ENCODE measurements at places on chromosomes 6 and 20.
A peak's percentile ranks its signal among the peaks of the same experiment; 100 is the strongest.

DNA sequence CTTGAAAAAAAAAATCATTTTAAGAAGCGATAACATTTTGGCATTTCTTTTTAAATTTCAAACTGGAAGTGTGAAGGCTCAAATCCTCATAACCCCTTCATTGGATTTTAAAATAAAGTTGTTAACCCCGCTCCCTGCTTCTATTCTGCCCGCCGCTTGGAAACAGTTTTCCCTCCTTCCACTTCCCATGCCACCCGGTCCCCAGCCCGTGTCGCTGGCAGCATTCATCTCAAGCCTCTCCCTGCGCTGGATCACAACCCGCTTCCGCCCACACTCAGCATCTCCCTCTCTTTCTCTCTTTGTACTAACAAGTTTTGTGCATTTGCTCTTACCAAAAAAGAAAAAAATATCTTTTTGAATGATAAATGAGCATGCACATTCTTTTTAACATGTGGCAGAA lies 15.4 kb upstream of the PDE10A start:
- DNase-seq = no peak

GRCh38 chr6:104183816-104184435 lies 675.8 kb downstream of the HACE1 start:
- DNase-seq = no peak

DNA sequence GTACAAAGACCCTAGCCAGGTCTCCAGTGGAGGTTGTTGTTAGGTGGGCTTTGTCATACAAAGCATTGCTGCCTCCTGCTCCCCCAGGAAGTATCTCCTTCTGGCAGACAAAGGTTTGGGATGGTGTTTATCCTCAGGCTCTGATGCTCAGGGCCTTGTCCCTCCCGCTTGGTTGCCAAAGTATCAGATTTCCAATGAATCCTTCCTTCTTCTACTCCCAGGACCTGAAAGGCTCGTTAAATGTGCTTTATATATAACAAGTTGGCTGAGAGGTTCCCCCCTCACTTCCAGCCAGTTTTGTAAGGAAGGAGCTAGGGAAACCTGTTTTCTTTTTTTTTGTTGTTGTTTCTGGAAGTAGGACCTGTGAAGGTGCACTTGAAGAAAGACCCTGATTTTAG lies 14.4 kb downstream of the PTK7 start:
- DNase-seq = no peak

- DNase-seq = no peak
Observed at GRCh38 chr6:125188037-125188436, 34.5 kb downstream of the TPD52L1 start.

DNA sequence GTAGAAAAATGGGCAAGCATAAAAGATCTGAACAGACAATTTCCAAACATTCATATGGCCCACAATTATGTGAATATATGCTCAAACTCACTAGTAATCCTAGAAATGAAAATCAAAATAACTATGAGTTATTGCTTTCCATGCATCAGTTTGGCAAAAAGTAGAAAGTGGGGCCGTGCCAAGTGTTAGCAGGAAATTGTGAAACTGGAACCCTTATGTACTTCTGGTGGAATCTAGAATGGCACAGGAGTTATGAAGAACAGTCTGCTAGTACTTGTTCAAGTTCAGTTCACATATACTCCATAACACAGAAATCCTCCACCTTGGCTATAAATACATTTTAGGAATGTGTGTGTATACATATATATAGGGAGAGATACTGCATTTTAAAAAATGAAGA lies 89.8 kb downstream of the EYA2 start:
- no peak for DNase-seq

GRCh38 chr20:3739054-3739925 lies 6.8 kb downstream of the HSPA12B start:
- DNase-seq = no peak

- DNase-seq = no peak
Observed at GRCh38 chr20:45963059-45964005, 8.7 kb downstream of the ZNF335 start.

DNA sequence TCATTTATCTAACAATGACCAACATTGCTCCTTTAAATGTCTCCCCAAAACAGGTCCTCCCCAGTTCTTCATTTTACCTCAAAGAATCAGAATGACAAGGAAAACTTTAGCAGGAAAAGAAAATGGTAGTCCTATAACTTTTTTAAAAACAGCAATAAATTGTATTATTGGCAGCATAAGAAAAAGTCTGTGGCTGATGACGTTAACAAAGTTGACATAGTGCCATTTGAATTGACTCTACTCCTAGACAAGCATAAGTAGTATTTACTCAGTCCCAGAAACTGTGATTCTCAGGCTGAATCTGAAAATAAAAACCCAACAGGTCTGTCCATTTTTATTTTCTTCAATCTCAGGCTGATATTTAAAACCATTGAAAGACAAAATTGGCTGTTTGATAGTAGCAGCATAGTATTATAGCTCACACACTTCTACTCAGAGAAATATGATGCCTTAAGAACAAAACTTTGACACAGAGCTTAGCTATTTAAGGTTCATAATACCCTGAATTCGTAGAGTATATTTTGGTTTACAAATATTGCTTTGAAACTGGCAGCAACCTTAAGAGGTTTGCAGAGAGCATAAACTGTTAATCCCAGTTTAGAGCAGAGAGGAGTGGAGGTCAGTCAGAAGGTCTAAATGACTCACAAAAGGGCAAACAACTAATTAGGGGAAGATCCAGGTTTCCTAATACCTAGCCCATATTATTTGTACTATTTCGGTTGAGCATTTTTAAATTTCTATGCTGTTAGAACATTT lies 35.0 kb upstream of the TENT5A start:
- no peak for DNase-seq

DNA sequence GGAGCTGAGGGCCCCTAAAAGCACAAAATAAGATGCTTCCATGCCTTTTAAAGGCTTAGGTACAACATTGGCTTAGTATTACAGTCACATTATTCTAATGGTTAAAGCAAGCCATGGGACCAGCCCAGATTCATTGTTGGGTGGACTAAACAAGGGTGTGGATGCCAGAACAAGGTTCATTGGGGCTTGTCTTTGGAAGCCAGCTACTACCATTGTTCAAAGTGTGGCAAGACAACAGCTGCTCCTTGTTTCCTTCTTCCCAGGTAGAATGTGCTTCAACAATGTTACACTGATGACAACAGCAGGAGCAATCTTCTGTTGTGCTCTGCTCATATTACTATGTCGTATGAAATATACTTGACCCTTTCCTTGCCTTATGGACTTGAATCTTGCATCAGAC lies 261.5 kb downstream of the TBC1D7 start:
- no peak for DNase-seq

DNA sequence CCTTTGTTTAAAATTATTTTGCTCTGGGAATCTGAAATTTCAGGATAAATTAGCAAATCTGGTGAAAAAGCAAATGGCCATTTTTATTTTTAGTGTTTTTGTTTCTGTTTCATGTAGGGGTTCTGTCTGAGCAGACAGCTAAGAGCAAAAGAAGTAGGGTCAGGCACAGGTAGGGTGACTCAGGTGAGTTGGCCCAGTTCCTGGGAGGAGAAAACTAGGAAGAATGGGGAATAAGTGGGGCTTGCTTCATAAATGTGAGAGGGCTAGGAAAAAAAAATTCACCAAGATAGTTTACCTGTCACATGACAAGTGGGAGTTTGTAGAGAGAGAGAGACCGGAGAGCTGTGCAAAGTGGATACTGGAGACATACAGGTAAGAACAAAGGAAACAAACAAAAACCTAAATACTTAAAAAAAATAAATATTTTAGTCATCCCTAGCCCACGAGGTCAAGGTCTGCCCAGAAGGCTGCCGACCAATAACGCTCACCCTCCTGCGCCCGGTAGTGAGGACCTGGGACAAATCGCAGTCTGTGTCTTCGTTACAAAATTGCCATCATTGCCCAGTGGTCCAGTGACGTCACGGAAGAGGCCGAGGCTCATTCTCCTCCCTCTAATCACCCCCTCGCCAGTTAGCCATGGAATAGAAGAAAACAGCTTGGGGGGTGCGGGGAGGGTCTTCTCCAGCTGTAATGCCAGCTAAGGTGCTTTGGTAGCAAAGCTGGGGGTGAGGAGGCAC lies 2.3 kb downstream of the THBD start:
- DNase-seq = peak; percentile 35

DNA sequence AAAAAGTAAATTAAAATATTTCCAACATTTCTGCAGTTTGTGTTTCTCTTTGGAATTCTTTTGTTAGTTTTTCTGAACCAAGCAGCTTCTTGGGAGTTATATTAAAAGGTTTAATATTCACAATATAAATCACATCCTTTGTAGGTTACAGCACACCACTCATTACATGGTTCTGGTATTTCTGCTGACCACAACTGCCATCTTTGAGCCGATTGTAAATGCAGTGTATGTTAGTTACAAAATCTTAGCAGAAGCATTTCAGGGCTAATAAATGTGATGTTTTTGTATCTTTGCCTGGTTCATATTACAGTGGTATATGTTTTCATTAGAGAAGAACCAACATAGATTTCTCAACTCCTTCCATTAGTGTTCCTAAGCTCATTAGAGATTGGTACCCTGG lies 19.1 kb upstream of the TSHZ2 start:
- no peak for DNase-seq

DNA sequence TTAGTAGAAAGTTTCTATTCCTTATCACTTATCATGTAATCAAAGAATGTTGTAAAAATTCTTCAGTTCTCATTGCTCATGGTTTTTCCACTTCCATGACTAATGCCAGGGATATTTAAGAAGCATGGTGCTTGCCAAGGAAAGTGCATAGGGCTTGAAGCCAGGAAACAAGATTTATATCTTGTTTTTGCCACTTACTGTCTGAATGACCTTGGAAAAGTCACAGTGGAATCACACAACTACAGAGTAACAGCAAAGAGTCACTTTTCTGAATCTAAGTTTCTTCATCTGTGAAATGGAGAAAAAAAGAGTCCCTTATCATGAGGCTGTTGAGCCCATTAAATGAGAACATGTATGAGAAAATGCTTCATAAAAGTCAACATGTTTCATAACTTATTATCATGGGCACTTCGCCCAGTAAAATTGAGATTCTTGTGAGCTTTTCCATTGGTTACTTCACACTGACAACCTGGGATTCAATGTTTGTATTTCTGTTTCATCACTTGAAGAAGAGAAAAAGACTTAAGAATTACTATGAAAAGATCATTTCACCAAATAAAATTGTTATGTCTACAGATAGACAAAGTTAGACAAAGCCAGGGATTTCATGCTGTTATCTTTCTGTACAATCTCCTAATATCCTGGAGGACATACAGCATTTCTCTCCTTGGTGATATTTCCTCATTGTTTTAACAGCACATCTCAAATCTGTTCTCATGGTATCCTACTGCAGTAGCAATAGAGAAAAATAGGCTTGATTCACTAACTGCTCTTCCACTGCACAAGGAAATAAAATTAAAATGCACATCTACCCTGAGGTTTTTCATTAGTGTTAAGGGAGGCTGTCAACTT lies 7.6 kb upstream of the BMP5 start:
- DNase-seq = no peak

- no peak for DNase-seq
Observed at GRCh38 chr20:924639-925038, 8.5 kb upstream of the ANGPT4 start.

DNA sequence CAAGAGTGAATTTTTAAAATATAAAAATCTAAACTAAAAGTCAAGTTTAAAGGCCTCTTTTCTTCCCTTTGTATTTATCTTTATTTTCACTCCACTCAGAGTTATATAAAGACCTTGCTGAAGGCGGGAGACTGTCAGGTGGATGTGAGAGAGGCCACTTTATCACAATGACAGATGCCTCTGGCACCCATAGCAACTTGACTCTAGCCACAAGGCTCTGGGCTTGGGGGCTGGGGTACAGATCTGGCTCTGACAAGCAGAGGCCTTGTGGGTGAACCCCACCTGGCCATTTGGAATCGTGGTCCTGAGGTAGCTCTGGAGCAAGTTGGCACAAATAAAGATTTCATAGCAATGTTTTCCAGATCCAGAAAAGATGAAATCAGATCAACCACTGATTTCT lies 417.2 kb downstream of the RFPL4B start:
- DNase-seq = no peak

DNA sequence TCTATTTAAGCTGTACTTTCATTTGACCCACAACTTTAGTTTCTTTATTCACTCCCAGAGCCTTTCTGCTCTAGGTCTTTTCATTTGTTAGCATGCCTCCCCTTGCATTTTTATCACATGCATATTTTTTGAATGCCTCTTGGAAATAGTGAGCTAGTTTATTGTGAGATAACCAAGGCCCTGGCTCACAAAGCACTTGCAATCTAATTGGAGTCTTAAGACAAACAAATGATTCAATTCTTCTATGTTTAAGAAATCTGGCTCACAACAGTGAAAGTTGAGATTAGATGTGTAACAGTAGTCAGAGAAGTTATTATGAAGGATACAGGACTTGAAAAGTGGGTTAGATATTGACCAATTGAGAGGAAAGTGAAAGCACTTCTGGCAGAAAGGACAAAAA lies 173.4 kb downstream of the MOXD1 start:
- DNase-seq = no peak

DNA sequence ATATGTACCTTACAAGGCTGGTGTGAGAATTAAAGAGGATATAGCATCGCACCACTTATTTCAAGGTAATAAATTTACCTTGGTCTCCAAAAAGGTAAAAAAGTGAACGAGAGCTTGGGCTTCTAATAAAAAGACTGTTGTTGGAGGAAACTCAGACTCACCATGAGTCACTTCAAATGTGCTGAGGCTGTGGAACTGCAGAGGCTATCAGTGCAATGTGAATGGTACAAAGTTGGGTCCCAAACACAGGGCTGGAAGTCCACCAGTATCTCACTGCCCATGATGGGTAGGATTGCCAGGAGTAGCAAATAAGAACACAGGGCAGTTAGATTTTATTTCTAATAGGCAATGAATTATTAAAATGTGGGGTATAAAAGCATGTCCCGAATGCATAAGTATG lies 200.6 kb downstream of the MAFB start:
- DNase-seq = no peak

DNA sequence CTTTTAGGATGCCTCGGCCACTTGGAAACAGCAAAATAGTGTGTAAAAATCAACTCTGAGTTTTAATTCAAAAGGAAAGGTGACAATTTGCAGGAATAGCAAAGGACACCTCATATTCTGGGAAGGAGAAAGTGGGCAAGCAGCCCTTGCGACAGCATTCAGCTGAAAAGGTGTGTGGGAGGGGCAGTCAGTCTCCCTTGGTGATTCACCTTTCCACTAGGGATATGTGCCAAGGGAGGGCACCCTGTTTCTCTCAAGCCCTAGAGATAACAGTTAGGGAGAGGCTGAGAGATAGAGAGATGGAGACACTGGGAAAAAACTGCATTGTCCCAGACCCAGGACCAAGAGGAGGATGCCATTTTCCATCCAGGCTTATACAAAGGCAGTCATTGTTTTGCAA lies 228.1 kb downstream of the EPM2A start:
- DNase-seq = no peak

- DNase-seq = peak; percentile 44
Observed at GRCh38 chr6:113709936-113710509, 147.1 kb upstream of the MARCKS start.

- DNase-seq = no peak
Observed at GRCh38 chr6:152573762-152574161, 63.4 kb downstream of the SYNE1 start.

DNA sequence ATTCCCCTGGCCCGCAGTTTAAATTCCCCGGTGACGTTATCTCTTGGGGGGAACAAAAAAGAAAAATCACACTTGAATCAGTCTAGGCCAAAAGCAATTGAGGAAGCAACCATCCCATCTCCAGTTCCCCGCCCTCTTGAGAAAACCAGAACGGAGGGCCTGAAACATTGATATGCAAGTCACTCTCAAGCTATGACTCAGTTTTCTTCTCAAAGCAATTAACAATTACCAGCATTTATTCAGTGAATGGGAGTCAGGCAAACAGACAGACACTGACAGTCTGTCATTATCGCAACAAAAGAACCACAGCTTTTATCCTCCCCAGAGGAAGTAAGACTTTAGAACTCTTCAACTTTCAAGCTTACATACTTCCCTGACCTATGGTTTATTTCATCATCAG lies 100.9 kb downstream of the OPRM1 start:
- DNase-seq = no peak
